ENCODE measurements at places on chromosomes 16 and 17.

- peak; percentile 43 for DNase-seq
Measured at GRCh38 chr17:37490022-37490587, 414 bp downstream of the DUSP14 start.

- DNase-seq, result no peak
Measured at GRCh38 chr16:29985271-29985811, 10.1 kb downstream of the HIRIP3 start.

DNA sequence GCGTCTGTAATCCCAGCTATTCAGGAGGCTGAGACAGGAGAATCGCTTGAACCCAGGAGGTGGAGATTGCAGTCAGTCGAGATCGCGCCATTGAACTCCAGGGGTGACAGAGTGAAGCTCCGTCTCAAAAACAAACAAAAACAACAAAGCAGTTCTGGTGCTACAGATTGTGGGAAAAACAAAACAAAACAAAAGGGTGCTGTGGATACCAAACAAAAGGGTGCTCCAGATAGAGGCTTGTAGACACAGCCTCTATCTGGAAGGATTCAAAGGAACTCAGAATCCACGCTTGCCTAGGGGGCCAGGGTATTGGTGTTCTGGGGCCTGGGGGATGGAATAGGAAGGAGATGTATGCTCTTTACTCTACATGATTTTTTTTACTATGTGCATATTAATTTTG, 2.5 kb downstream of the MYLK3 start:
- peak; percentile 70 for DNase-seq

GRCh38 chr16:52997922-52998321, 54.8 kb downstream of the CHD9NB start:
- no peak for DNase-seq

DNA sequence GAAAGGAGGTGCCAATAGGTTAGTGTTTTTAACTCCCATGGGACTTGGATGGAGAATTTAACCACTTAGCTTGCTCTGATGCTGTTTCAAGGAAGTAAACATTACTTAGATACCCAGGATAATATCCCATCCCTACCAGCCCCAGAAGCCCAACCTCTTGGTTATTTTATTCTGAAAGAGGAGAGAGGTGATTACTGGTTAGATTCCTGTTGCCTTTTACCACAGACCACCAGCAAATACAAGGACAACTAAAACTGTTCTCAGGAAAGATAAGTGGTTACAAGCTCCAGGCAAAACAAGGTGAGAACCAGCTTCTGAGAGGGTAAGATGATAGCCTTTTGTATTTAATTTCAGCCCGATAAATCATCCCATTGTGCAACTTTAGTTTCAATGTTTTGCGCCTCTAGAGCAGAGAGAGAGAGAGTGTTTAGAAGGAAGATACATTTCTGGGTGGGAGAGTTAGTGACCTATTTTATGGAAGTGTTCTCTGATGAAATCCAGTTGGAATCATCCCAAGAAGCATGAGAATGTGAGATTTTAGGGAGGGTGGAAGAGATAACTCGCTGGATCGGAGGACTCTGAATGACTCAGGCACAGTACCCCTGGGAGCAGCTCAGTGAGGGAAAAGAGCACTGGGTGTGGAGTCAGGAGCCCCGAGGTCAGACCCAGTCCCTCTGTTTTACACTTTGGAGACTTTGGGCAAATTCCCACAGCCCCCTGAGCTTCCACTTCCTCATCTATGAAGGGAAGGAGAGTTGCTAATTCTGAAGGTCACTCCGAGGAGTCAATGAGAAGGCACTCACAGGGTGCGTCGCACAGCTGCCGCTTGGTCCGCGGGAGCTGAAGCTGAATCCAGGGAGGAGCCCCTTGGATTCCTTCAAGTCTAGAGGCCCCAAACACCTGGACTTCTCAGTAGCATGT, 12.1 kb downstream of the GLP2R start:
- DNase-seq, result no peak

DNA sequence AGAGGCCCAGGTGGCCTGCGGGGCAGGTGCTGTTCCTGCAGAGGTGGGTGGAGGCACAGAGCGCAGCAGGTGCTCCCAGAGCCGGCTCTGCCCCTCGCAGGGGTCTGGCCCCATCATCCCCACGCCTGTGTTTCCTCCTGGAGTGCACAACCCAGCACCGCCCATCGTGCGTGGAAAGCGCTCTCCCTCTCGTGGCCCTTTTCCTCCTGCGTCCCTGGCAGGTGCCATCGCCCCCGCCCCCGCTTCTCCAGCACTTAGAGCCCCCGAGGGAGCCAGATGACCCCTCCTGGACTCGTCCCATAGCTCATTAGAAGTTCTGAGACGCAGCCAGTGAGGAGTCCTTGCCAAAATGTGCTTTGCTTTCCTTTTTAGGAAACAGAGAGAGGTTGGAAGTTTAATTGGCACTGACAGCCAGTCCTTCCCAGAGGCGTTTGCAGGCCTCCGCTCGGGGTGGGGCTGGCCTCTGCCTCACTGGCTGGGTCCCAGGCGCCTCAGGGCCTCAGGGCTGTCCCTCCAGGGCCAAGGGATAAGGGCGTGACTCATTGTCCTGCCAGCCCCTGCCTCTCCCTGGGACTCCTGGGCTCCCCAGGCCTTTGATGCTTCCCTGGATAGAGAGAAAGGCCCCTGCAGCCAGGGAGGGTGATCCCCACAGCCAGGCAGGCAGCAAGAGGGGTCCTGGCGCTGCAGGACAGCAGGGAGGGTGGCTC, 32.2 kb upstream of the CHMP6 start:
- no peak for DNase-seq

Data from NCI-H345 (cell line).